A172 (cell line): ENCODE measurements at places on chromosomes 2 and 18.

- peak; percentile 49 for DNase-seq
Measured at GRCh38 chr2:190340369-190340768, 3.0 kb upstream of the INPP1 start.

GRCh38 chr18:48599391-48599790 is 60.6 kb downstream of the CTIF start:
- DNase-seq, result no peak

GRCh38 chr18:3625742-3626091 is 175.7 kb downstream of the TGIF1 start:
- peak; percentile 35 for DNase-seq

GRCh38 chr2:237466211-237466610 is 20.8 kb upstream of the MLPH start:
- no peak for DNase-seq

GRCh38 chr2:230408244-230408842 is 7.7 kb upstream of the SP100 start:
- peak; percentile 70 for DNase-seq

GRCh38 chr2:109305490-109306167 is 176.6 kb downstream of the SH3RF3 start:
- no peak for DNase-seq

DNA sequence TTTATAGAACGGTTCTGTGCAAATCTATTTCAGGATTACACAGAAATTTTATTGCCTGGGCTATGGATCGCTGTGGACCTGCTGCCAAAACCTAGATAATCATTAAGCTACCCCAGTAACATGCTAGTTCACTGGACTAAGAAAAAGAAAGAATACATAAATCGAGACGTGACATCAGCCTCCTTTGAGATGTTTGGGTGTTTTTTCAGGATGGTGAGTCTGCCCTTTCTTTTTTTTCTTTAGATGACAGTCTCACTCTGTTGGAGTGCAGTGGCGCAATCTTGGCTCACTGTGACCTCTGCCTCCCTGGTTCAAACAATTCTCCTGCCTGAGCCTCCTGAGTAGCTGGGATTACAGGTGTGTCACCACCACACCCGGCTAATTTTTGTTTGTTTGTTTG is 52.0 kb downstream of the FHOD3 start:
- no peak for DNase-seq

- peak; percentile 59 for DNase-seq
Measured at GRCh38 chr18:7946734-7947377, 379.7 kb downstream of the PTPRM start.

DNA sequence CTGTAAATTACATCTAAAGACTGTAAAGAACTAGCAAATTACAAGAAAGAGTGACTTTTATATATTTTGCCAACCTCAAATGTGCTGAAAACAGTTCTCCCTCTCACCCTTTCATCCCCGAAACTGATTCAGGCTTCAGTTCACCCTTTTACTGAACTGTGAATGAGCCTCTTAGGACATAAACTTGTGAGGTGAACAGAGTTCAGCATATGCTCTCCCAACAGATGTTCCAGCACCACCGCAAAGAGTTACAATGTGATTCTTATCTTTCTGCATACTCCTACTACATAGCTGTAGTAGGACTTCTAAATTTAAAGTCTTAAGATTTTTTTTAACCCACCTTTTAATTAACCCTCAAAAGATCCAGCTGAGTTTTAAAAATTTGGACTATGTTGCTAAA is 1.2 kb upstream of the ZCCHC2 start:
- no peak for DNase-seq

DNA sequence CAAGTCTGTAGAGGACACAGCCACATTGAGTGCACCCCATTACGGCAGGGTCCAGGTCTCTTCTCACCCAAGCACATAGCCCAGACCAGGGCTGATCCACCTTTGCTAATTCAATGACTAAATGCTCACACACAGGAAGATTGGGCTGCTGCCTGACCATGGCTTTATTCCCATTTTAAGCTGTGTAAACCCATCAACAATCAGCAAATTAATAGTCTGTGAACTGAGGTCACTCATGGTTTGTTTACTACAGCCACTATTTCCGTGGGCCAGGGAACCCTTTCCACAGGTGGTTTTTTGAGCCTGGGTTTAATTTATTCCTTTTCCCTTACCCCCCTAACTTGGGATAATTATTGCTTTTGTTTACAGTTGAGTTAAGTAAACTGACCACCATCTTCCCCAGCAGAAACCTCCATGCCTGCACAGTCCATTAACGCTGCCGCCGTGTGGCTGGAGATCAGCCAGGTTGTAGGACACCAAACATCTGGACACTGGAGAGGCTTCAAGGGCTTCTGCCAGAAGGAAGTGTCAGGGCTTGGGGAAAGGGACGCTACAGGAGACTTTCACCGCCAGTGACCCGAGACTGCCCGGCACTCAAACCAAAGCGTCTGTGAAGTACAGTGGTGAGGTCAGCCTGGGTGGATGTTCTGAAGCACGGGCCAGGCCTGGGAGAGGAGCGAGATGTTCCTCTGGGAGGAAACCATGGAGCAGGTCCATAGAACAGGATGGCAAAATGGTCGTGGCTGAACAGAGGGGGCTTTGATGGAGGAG is 282.9 kb downstream of the DYSF start:
- DNase-seq, result no peak

DNA sequence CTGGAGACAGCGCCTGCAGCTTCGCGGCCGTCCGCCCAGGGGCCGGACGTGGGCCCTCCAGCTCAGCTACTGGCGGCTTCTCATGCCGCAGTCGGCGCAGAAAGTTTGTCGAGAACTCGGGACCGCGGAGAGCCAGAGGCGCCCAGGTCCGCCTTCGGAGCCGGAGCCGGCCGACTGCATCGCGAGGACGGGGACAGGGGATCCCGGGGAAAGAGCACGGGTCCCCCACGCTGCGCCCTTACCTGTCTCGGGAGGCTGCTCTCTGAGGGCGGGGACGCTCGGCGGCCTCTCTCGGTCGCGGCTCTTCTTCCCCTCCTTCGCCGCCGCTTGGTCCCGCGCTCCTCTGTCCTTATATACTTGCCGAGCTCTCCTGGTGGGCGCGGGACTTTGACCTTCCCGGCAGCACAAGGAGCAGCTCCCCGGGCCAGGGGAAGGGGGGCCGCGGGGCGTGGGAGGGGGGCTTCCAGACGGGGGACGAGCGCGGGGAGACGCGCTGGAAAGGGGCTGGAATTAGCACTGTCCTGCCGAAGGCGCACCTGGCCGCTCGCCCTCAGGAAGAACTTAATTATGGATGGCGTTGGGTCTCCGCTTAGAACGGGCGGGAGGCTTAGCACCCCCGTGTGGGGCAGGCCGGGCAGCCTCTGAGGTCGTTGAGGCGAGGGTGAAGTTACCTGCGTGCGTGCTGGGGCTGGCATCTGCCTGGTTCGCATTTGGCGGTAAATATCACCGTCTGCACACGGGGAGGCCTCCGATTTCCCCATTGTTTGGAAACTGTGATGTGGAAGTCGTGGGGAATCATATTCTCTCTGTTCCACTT is at the start of gene POMC:
TSS of gene POMC (minus strand) at position 325 of the 817 bp plus-strand sequence. CDS start 3,808 bp downstream, outside the sequence.
- no peak for DNase-seq

GRCh38 chr2:239035361-239035814 is 187.5 kb downstream of the TWIST2 start:
- peak; percentile 31 for DNase-seq

DNA sequence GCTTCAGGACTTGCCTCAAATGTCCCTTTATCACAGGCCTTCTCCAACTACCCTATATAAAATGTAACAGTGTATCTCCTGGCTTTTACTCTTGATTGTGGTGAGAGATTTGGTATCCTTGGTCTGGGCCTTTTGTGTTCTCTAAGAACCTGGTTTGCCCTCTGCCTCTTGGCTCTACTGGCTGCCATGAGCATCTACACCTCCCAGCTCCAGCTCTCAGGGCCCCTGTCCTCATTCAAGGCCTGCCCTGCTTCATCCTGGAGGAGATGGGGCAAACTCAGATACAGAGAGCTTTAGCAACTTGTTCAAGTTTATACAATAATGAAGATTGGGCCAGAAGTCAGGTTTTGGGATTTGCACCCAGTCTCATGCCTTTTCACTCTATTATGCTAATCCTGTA is 45.0 kb downstream of the QPCT start:
- DNase-seq, result no peak

DNA sequence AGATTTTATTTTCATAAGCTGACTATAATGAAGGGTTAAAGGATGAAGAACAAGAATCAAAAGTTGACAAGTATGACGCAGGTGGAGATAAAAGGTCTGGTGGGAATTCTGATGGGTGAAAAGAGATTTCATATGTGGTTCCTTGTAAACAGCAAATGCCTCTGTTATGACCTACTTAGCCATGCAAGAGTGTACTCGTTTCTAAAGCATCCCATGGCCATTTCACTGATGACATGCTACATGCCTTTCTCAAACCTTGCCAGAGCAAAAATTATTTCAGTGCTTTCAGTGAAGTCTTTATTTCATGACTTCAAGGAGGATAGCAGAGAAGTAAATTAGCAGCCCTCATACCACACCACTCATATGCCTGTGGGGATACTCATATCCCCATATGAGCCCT is 71.7 kb downstream of the FEZ2 start:
- DNase-seq, result no peak

DNA sequence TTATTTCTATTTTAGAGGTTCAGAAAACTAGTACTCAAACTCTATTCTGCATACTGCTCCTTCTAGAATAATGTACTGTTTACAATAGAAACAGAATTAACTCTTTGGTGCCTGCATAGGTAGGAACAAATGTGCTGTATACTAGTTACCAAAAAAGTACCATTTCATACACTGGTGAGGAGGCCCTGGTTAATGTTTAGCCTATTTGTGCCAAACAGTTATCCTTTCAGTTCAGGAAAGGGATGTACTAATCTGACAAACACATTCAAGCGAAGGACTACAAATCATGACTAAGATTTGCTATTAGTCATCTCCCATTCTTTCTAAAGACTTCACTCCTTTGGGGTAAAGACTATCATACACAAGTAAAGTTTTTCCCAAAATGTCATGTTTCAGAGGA is 47.4 kb downstream of the EXOC6B start:
- DNase-seq, result peak; percentile 65

DNA sequence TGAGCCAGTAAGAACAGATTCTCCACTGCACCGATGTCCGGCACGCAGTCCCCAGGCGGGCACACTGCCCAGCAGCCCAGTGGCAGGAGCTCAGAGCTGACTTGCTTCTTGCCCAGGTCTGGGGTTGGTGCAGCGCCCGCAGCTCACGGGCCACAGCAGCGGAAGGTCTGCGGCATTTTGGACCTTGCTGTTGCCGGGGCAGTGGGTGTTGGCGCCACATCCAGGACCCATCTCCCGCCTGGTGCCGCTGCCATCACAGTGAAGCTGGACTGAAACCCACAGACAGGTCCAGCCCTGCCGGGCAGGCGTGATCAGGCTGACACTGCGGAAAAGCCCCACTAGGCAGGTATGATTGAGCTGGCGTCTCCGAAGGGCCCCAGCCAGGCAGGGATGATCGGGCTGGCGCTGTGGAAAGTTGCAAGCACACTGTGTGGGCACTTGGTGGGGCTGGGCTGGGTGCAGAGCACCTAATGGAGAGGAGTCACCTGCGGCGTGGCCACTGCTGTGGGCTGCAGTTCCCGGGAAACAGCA is 75.5 kb downstream of the SLC66A2 start:
- no peak for DNase-seq

GRCh38 chr2:220029013-220029412 is 401.6 kb downstream of the SLC4A3 start:
- peak; percentile 11 for DNase-seq

DNA sequence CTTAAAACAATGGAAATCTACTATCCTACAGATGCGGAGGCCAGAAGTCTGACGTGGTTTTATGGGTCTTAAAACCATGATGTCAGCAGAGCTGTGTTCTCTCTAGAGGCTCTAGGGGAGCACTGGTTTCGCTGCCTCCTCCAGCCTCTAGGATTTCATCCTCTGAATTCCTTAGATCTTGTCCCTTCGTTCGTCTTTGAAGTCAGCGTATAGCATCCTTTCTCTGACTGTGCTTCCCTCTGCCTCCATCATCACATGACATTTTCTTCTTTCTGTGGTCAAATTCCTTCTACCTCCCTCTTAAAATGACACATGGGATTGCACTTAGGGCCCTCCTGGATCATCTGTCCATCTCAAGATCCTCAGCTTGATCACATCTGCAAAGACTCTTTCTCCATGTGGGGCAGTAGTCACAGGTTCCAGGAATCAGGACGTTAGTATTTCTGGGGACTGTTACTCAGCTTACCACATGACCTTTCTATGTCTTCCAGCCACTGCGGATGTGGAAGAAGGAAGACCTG is 22.7 kb upstream of the NCK2 start:
- DNase-seq, result no peak

DNA sequence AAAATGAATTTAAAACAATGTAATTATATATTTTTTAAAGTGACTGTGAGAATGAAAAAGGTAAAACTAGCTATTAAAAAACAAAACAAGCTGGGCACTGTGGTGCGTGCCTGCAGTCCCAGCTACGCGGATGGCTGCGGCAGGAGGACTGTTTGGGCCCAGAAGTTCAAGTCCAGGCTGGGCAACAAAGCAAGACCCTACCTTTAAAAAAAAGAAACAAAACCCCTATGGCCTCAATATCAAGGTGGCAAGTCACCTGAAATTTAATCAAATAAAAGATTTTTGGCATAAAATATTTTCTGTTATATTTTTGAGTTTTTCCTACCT is 46.9 kb upstream of the STRN start:
- no peak for DNase-seq

GRCh38 chr2:105545730-105546627 is 147.1 kb upstream of the FHL2 start:
- DNase-seq, result peak; percentile 78

- no peak for DNase-seq
Measured at GRCh38 chr18:10379522-10379921, 74.9 kb upstream of the APCDD1 start.

- no peak for DNase-seq
Measured at GRCh38 chr18:42363446-42364441, 408.7 kb downstream of the PIK3C3 start.

- no peak for DNase-seq
Measured at GRCh38 chr18:73352546-73352945, 484.8 kb upstream of the NETO1 start.

DNA sequence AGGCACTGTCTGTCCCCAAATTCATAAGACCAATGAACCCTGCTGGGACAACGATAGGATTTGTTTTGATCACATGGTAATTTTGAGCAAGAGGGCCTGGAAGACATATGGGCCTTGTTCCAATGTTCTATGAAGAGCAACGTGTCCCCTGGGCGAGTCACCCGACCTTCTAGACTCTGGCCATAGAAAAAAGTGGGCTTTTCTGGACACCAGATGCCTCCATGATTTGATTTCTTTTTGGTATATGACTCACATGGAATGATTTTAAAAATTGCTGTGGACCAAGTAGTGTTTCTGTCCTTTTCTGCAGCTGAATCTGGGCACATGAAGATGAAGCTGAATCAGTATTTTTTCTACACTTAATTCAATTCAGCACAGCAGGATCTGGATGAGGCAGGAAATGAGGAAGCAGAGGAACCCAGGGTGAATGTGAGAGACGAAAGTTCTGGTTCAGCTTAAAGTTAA is 104.9 kb downstream of the CDC42EP3 start:
- DNase-seq, result no peak

DNA sequence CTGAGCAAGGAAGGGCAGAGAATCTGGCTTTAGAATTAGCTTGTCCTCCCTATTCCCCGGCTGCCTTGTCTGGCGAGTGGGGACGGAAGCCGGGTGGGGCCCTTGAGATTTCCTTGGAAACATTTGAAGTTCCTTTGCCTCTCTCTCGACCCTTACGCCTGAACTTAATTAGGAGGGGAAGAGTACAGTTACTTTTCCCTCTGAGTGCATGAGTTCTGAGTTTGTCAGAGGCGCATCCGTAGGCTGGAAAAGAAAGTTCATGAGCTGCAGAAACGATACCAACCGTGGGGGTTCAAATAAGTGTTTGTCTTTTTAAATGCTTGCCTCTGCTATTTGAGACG is 468 bp downstream of the PIKFYVE start:
- DNase-seq, result peak; percentile 22
